Cerebellar nuclear complex (tissue), 1 donor: ENCODE measurements at places on chromosomes 13 and 19.

DNA sequence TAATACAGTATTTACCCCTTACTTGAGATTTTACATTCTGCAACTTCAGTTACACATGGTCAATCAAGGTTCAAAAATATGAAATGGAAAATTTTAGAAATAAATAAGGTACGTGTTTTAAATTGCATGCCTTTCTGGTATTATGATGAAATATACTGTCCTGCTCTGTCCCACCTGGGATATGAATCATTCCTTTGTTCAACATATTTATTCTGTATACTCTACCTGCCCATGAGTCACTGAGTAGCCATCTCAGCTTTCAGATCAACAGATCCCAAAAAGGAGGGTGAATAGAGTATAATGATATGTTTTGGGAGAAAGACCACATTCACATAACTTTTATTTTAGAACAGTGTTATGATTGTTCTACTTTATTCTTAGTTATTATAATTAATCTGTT, 37.8 kb downstream of the STOML3 start:
- no peak for DNase-seq

GRCh38 chr13:98821372-98822224, 69.1 kb upstream of the SLC15A1 start:
- DNase-seq: no peak

GRCh38 chr13:85367887-85368286, 431.3 kb downstream of the SLITRK6 start:
- no peak for DNase-seq

- DNase-seq: no peak
These were observed 47.1 kb downstream of the USPL1 start for GRCh38 chr13:30664689-30665275.

GRCh38 chr13:23551213-23552008, 18.8 kb upstream of the TNFRSF19 start:
- DNase-seq: no peak

DNA sequence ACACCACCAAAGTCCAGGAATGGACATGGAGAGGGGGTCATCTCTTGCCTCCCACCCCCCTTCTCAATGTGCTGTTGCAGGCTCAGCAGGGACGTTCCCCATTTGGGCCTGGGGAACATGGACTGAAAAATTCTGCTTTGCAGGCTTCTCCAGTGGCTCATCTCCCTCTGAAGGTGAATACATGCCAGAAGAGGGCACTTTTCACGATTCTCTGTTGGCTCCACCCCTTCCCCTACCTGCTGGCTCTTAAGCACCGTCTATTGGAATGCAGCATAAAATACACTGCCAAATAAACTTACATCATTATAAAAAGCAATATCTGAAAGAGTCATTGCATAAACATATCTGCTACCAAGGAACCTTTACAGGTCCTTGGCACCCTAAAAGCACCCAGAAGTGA, 35.7 kb downstream of the NHLRC3 start:
- no peak for DNase-seq

GRCh38 chr13:106723036-106723435, 155.1 kb upstream of the ARGLU1 start:
- DNase-seq: no peak

GRCh38 chr13:98997738-98998641, 20.1 kb upstream of the DOCK9 start:
- DNase-seq: no peak

- DNase-seq: no peak
These were observed 4.9 kb upstream of the GIPC3 start for GRCh38 chr19:3580156-3580934.

- no peak for DNase-seq
These were observed 198.2 kb downstream of the SLC7A1 start for GRCh38 chr13:29397265-29397664.

- DNase-seq: no peak
These were observed 26.2 kb downstream of the RAP2A start for GRCh38 chr13:97460004-97460775.

- no peak for DNase-seq
These were observed 370.2 kb downstream of the KCTD12 start for GRCh38 chr13:76516013-76516412.
